ENCODE measurements at places on chromosomes 5 and 9. TPM values are rescaled to one million over a fixed set of nuclear protein-coding genes. Genes with fewer than 3 reads are reported as not detected.
A peak's percentile ranks its signal among the peaks of the same experiment; 100 is the strongest.

GRCh38 chr5:173735184-173735583 is 118.7 kb upstream of the BOD1 start:
- H3K27ac ChIP-seq: no peak overlapping the region
- H3K36me3 ChIP-seq: no peaks in the 10 kb centered on the region
- H3K4me1 ChIP-seq: no peaks in the 10 kb centered on the region
- no peak for DNase-seq

CER1 gene
- polyA plus RNA-seq: not detected

MAMDC4 gene
- polyA plus RNA-seq: 4.2 TPM

DNA sequence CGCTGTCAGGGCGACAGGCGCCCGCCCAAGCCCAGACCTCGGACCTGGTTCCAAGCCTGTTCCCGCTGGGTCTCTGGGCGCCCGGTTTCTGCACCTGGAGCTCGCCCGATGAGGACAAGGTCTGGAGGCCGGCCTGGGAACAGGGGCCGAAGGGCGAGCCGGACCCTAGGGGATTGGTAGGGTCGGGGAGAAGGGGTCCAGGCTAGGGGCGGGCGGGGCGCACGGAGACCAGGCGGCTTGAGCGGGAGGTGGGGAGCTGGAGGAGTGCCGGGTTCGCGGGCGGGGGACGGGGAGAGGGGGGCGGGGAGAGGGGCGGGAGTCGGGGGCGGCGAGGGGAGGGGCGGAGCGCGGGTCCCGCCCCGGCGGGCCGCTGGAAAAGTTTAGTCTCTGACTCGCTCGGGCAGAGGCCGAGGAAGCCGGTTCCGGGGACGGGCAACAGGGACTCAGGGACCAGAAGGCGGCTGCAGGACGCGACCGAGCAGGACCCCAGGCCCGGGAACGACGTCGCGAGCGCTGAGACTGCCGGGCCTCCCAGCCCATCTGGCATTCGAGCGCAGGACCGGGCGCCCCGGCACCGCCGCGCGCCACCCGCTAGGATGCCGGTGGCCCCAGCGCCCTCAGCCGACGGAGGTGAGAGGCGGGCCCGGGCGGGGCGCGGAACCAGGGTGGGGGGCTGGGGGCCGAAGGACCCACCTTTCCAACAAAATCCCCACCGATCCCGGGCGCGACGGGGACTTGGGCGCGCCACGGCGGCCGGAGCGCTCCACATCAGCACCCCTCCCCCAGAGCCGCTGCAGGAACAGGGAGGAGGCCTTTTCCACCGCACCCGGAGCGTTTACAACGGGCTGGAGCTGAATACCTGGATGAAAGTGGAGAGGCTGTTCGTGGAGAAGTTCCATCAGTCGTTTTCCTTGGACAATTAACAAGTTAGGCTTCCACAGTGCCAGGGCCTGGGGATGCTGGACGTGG is at the start of gene S1PR3:
S1PR3 (plus strand) TSS at position 403 of the 969 bp plus-strand sequence. CDS start 9,733 bp downstream, outside the sequence.
- H3K4me3 ChIP-seq: peak within 1 kb of the TSS; percentile 83
- no peaks in the 10 kb centered on the region for H3K27me3 ChIP-seq
- peaks cover 2% of the 10 kb centered on the region for H3K36me3 ChIP-seq

DNA sequence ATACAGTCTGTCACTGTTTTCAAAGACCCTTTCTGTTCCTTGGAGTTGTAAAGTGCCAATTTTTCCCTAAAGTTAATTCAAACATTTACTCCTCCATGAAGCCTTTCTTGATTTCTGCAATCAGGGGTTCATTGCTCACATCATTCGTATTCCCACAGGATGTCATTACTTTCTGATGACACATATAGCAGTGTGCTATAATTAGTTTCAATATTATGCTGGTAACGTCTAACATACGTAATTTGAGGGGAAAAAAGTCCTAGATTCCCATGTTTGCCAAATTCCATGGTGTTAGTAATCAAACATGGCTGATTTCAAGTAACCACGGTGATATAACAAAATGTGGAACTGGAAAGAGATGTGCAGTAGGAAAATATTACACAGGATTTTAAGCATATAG is 468.2 kb upstream of the MEF2C start:
- no peaks in the 10 kb centered on the region for H3K4me1 ChIP-seq
- no peaks in the 10 kb centered on the region for H3K27me3 ChIP-seq
- no peak overlapping the region for H3K4me3 ChIP-seq
- H3K27ac ChIP-seq: no peak overlapping the region
- no peaks in the 10 kb centered on the region for H3K36me3 ChIP-seq
- DNase-seq: no peak

GRCh38 chr5:160769301-160769700 is 82.7 kb downstream of the ATP10B start:
- no peak overlapping the region for H3K27ac ChIP-seq
- DNase-seq: no peak
- H3K4me1 ChIP-seq: no peaks in the 10 kb centered on the region

- no peaks in the 10 kb centered on the region for H3K36me3 ChIP-seq
- DNase-seq: peak; percentile 35
- peak overlapping the region; percentile 16 for H3K27ac ChIP-seq
- peak overlapping the region; percentile 38 for H3K4me3 ChIP-seq
- peaks cover 40% of the 10 kb centered on the region for H3K4me1 ChIP-seq
These were observed 27.1 kb upstream of the BASP1 start for GRCh38 chr5:17190242-17190778.

TAF11L5 gene
- polyA plus RNA-seq: not detected

DNA sequence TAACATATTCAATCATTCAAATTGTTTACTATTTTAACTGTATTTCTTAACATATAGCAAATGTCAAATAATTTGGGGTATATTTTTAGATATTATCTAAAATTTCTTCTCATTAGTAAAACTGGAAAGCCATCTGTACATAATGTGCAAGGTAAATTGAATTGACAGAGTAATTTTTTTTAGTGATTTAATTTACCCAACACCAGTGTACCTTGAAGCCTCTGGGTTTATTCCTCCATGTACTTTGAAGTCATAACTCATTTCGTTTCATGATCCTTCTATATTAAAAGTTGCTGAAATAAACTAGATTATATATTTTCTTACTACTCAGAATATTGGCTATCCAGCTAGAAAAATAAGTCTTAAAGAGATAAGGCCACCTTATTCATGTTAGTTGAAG is 674.9 kb downstream of the PRR16 start:
- no peak overlapping the region for H3K4me3 ChIP-seq
- H3K27me3 ChIP-seq: no peaks in the 10 kb centered on the region
- H3K4me1 ChIP-seq: peaks cover 10% of the 10 kb centered on the region
- DNase-seq: peak; percentile 4
- H3K36me3 ChIP-seq: no peaks in the 10 kb centered on the region

- DNase-seq: no peak
- H3K4me3 ChIP-seq: no peak overlapping the region
- H3K4me1 ChIP-seq: no peaks in the 10 kb centered on the region
- no peaks in the 10 kb centered on the region for H3K27me3 ChIP-seq
- no peak overlapping the region for H3K27ac ChIP-seq
- H3K36me3 ChIP-seq: no peaks in the 10 kb centered on the region
These were observed 243.2 kb downstream of the CACNA1B start for GRCh38 chr9:138120511-138121437.

- DNase-seq: no peak
- no peak overlapping the region for H3K4me3 ChIP-seq
These were observed 1158.4 kb upstream of the SEMA6A start for GRCh38 chr5:117733051-117733450.

GRCh38 chr5:2311851-2312250 is 429.1 kb upstream of the IRX4 start:
- no peaks in the 10 kb centered on the region for H3K36me3 ChIP-seq
- no peak overlapping the region for H3K27ac ChIP-seq
- H3K4me3 ChIP-seq: no peak overlapping the region
- no peaks in the 10 kb centered on the region for H3K4me1 ChIP-seq
- H3K27me3 ChIP-seq: no peaks in the 10 kb centered on the region

- H3K4me3 ChIP-seq: no peak overlapping the region
- H3K4me1 ChIP-seq: no peaks in the 10 kb centered on the region
- H3K36me3 ChIP-seq: no peaks in the 10 kb centered on the region
These were observed 24.9 kb downstream of the ARHGEF37 start for GRCh38 chr5:149605998-149606724.

DNA sequence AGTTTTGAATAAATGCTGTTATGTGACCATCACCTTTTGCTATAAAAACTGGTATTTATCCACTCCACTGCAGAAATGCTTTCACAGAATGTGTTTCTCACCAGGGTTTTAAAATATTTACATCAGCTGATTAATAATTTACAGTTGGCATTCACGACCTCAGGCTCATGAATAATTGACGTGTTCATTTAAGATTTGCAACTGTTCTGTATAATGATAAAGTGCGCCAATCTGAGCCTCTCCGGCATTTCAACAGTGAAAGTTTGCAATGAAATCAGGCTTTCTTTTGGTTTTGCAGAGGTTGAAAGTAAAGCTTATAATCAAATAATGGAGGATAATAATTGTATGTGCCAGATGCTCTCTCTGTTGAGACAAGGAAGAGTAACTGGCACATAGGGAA is 434.9 kb downstream of the ICE1 start:
- H3K36me3 ChIP-seq: no peaks in the 10 kb centered on the region
- H3K27me3 ChIP-seq: no peaks in the 10 kb centered on the region
- DNase-seq: no peak
- H3K4me1 ChIP-seq: no peaks in the 10 kb centered on the region
